ENCODE measurements at places on chromosomes 12 and 14. TPM values are rescaled to one million over a fixed set of nuclear protein-coding genes. Genes with fewer than 3 reads are reported as not detected.

GRCh38 chr12:95877622-95878021, 18.9 kb downstream of the SNRPF start:
- DNase-seq: no peak

GRCh38 chr12:20950248-20950647, 139.7 kb downstream of the SLCO1B3 start:
- no peak for DNase-seq

GRCh38 chr12:5587711-5588121, 155.8 kb downstream of the NTF3 start:
- no peak for DNase-seq

DNA sequence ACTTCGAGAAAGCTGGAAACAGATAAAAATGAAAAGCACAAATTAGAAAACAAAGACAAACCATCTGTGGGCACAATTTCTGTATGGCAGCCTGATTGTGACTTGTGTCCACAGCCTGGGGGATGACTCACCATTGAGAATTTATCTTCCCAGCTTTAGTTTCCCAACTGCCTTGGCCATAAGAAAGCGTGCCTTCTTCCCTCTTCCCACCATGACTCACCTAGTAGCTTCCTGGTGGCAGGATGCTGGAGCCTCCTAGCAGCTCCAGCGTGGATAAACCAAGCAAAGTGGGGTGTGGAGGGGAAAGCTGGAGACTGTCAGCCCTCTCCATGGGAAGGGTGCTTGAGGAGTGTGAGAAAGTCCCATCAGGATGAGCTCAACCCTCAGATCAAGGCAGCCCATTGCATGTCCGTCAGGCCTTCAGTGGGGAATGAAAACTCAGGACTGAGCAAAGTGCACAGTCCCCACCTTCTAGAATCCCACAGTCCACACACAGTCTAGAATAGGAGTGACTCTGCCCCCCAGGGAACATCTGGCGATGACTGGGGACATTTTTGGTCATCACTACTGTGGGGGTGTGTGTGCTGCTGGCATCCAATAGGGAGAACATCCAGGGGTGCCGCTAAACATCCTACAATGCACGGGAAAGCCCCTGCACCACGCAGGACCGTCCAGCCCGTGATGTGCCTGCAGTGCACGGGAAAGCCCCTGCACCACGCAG, 22.4 kb upstream of the SERPINA6 start:
- no peak for DNase-seq

DNA sequence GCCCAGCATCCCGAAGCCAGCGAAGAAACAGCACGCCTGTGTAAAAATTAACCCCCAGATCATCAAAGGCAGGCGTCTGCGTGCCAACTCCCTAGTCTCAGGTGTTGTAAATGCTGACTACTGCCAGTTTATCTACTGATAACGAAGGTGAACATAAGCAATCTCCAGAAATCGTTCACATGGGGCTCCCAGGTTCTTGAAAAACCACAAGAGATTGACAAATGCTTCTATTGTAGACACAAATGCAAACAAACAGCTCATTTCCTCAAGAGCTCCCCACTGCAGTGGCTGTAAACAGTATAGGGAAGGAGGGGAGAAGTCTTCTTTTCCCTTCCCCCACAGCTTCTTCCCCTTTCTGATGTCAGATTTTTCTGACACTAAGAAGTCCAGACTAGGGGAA, 5.3 kb upstream of the PLEKHG3 start:
- DNase-seq: no peak

DNA sequence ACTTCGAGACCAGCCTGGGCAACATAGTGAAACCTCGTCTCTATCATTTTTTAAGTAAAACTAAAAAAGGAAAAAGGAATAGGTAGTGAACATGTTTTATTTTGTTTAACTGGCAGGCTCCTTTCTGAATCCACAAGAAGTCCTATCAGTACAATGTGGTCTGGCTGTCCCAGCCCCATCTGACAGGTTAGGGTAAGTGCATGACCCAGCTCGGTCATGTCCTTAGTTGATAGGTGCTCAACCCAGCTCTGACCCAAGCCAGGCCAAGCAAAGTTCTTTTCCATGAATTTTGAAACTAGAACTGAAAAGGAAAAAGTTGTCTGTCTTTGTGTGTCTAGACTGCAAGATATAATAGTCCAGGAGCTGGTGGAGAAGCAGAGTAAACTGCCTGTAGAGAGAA, 4.7 kb upstream of the NRDE2 start:
- no peak for DNase-seq

- DNase-seq: no peak
Measured at GRCh38 chr14:64217834-64218233, 76.3 kb downstream of the ESR2 start.

- DNase-seq: no peak
Measured at GRCh38 chr12:111426344-111427185, 20.8 kb downstream of the SH2B3 start.

DNA sequence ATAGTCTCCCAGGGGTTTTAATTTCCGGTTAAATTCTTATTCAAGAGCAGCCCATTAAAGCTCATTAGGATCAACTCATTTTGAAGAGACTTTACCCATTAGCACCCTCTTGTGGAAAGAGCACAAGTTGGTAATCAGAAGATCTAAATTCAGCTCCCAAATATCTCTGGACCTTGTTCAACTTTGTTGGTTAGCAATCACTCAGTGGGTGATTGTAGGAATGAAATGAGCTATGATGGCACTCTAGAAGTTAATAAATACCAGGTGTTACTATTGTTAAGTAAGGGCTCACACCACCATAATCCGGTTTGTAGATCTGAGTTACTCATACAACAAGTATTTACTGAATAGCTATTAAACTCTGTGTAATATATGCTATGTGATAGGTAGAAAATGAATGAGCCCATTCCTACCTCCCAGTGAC, 42.9 kb downstream of the TRIP11 start:
- no peak for DNase-seq

GRCh38 chr12:24752763-24753462, 196.0 kb downstream of the BCAT1 start:
- no peak for DNase-seq

GRCh38 chr12:48572326-48572725, 2.5 kb upstream of the LALBA start:
- DNase-seq: no peak

The KLRD1 gene
- total RNA-seq: 24.5 TPM

Measured in spleen (tissue), 13 donors.